ENCODE measurements at places on chromosomes 7 and 10. TPM values are rescaled to one million over a fixed set of nuclear protein-coding genes. Genes with fewer than 3 reads are reported as not detected.

DNA sequence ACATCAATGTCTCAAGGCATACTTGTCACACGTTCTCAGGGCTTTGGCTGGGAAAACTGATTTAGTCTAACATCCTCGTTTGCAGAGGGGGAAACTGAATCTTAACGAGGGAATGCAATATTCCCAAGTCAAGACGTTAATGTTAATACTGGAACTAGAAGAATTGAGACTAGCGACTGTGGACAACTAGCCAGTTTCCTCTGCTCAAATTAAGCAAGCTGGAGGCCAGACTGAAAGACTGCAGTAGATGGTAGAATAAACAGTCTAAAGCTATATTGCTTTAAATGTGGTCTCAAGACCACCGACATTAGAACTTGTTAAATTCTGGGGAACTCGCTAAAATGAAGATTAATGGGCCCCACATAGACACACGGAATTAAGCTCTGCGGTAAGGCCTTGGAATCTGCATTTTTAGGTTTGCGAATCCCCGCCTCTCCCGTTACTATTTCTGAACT lies 639 bp upstream of the TFAM start:
- peak overlapping the region; percentile 73 for H3K4me3 ChIP-seq
- peaks cover 8% of the 10 kb centered on the region for H3K4me1 ChIP-seq
- peaks cover 16% of the 10 kb centered on the region for H3K36me3 ChIP-seq
- peaks cover 3% of the 10 kb centered on the region for H3K27me3 ChIP-seq

DNA sequence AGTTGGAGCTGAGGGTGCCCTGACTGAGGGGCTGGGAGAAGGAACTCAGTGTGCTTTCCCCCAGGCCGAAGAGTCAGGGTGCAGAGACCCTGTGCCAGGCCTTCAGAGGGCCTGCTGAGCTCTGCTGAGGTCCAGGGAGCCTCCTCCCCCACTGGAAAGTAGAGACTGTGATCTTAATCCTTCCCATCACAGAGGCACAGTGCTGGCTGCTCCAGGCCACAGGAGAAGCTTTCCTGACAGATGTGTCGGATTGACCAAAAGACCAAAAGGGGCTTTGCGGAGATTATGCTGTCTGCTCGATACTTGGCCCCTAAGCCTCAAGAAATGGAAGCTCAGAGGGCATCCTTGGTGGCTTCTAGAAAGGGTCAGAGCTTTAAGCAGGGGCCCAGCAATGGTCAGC lies 32.9 kb upstream of the BTRC start:
- no peak overlapping the region for H3K27ac ChIP-seq
- H3K4me1 ChIP-seq: peaks cover 43% of the 10 kb centered on the region
- no peak overlapping the region for H3K4me3 ChIP-seq
- no peaks in the 10 kb centered on the region for H3K27me3 ChIP-seq
- H3K36me3 ChIP-seq: no peaks in the 10 kb centered on the region

GIMAP8 gene
- not detected for total RNA-seq

SDK1 gene
- 4.4 TPM for total RNA-seq

- H3K4me3 ChIP-seq: peak overlapping the region; percentile 36
- H3K36me3 ChIP-seq: no peaks in the 10 kb centered on the region
These were observed 141.6 kb upstream of the TCERG1L start for GRCh38 chr10:131452926-131453720.

CYP3A4 gene
- not detected for total RNA-seq

DNA sequence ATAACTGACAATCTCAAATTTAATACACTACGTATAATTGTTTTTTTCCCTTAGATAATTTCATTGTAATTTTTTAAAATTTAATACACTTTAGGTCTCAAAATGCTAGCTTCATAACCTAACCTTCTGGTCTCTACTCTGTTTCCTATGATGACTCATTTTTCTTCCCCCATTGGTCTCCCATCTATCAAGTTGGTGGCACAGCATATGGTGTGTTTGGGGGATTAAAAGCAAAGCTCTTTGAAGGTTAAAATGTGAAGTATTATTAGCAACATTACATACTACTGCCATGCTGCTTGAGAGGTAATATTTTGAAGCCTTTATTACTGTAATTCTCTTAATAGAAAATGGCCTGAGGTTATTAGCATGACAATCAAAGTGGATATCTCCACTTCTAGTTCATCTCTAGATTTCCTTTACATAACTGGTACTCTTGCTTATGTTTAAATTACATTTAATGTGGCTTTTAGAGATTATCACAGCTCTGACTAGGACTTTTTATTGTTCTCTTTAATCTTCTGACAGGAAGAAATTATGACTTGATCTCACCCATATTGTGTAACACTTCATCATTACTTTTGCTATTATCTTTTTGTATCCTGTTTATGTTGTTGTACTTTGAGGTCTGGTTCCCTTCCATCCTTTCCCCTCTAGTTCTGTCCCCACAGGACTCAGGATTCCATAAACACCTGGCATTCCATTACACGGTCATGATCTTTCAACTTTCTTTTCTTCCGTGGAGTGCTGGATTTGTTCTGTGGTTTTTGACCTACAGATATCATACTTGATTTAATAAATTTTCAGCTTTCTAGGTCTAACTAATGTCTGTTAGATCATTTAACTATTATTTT lies 185.1 kb downstream of the SEMA3D start:
- no peaks in the 10 kb centered on the region for H3K4me1 ChIP-seq
- no peak overlapping the region for H3K27ac ChIP-seq
- H3K36me3 ChIP-seq: no peaks in the 10 kb centered on the region
- H3K4me3 ChIP-seq: no peak overlapping the region
- no peaks in the 10 kb centered on the region for H3K27me3 ChIP-seq

GRCh38 chr7:42234736-42235135 lies 2.3 kb downstream of the GLI3 start:
- H3K27ac ChIP-seq: peak overlapping the region; percentile 34
- no peaks in the 10 kb centered on the region for H3K36me3 ChIP-seq
- peaks cover 66% of the 10 kb centered on the region for H3K4me1 ChIP-seq
- peak; percentile 21 for DNase-seq
- peak overlapping the region; percentile 99 for H3K4me3 ChIP-seq

DNA sequence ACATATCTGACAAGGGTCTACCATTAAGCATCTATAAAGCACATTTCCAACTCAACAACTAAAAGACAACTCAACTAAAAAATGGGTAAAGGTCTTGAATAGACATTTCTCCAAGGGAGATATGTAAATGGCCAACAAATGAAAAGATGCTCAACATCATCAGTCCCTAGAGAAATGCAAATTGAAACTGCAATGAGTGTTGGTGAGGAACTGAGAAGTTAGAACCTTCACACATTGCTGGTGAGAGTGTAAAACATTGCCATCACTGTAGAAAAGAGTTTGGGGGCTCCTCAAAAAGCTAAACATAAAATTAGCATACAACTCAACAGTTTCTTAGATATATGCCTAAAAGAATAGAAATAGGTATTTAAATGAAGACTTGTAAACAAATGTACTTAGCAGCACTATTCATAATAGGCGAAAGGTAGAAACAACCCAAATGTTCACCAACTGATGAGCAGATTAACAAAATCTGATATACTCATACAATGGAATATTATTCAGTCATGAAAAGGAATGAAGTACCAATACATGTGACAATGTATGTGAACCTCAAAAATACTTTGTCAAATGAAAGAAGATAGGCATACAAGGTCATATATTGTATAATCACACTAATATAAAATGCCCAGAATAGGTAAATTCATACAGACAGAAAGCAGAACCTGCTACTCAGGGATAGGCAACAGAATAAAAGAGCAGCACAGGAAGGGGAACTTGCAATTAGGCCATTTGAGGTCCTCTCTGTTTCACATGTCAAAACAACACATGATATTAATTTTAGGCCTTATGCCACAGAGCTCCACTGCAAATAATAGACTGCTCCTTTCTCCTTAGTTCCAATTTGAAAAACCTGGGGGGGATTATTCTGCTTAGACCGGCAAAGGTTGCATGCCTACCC lies 10.6 kb upstream of the LRRC72 start:
- no peaks in the 10 kb centered on the region for H3K36me3 ChIP-seq
- no peak overlapping the region for H3K27ac ChIP-seq
- no peaks in the 10 kb centered on the region for H3K4me1 ChIP-seq
- no peaks in the 10 kb centered on the region for H3K27me3 ChIP-seq
- no peak for DNase-seq

GRCh38 chr7:6306471-6306870 lies 34.0 kb upstream of the CYTH3 start:
- DNase-seq: no peak
- no peaks in the 10 kb centered on the region for H3K4me1 ChIP-seq
- H3K27me3 ChIP-seq: no peaks in the 10 kb centered on the region
- no peaks in the 10 kb centered on the region for H3K36me3 ChIP-seq
- H3K27ac ChIP-seq: no peak overlapping the region

DNA sequence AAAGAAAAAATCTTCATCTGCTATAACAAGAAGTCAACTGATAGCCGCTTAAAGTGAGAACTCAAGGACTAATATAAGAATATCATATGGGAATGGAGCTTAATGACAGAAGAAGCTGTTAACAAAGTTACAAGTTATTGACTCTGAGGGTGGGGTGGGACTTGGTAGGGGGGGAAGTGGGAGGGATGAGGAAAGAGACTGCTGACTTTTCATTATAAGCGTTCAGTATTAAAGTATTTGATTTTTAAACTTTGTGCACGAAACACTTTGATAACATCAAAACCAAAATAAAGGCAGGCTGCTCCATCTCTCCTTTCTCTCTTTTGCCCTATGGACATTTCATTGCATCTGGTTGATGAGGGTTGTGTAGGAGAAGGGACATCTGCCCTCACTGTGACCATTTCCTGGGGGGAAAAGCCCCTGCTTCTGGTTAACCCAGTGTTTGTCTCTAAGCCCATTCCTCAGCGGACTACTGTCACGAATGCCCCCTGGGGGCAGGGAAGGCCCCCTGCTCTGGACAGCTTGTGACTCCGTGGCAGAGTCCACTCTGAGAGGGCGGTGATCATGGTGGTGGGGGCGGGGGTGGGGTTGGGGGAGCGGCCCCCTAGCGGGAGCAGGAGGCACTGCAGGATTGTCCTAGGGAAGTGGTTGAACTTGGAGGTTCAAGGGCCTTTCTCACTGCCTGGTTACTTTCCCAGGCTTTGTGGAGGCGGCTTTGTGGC lies 17.4 kb downstream of the SLC13A4 start:
- H3K4me1 ChIP-seq: peaks cover 4% of the 10 kb centered on the region
- no peak overlapping the region for H3K27ac ChIP-seq
- no peaks in the 10 kb centered on the region for H3K36me3 ChIP-seq
- peak; percentile 52 for DNase-seq
- no peaks in the 10 kb centered on the region for H3K27me3 ChIP-seq

GRCh38 chr7:44867073-44867995 lies 18.0 kb downstream of the PURB start:
- no peak for DNase-seq
- no peak overlapping the region for H3K27ac ChIP-seq
- no peaks in the 10 kb centered on the region for H3K4me1 ChIP-seq

GPR26 gene
- not detected for total RNA-seq

DNA sequence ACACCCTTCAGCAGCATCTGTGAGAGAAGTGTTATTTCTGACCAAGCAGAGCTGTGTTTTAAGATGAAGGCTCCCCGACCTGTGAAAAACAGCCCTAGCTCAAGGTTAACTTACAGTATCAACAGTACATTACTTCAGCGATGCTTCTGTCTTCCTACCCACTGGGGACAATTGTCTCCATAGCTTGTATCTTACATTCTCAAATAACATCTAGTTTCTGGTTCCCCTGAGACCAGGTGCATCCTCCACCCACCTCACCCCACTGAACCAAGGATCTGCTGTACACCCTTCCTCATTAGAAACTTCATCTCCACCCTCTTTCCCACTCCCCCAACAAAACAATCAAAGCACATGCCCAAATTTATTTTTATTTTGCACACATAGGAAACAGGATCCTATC lies 102.0 kb downstream of the VOPP1 start:
- no peaks in the 10 kb centered on the region for H3K27me3 ChIP-seq
- no peak overlapping the region for H3K4me3 ChIP-seq
- H3K36me3 ChIP-seq: no peaks in the 10 kb centered on the region
- H3K27ac ChIP-seq: no peak overlapping the region
- H3K4me1 ChIP-seq: no peaks in the 10 kb centered on the region
- no peak for DNase-seq

GRCh38 chr10:13352519-13352918 lies 4.4 kb upstream of the SEPHS1 start:
- H3K4me3 ChIP-seq: no peak overlapping the region
- peaks cover 25% of the 10 kb centered on the region for H3K4me1 ChIP-seq
- peaks cover 47% of the 10 kb centered on the region for H3K27me3 ChIP-seq
- no peaks in the 10 kb centered on the region for H3K36me3 ChIP-seq
- peak; percentile 33 for DNase-seq
- no peak overlapping the region for H3K27ac ChIP-seq

DNA sequence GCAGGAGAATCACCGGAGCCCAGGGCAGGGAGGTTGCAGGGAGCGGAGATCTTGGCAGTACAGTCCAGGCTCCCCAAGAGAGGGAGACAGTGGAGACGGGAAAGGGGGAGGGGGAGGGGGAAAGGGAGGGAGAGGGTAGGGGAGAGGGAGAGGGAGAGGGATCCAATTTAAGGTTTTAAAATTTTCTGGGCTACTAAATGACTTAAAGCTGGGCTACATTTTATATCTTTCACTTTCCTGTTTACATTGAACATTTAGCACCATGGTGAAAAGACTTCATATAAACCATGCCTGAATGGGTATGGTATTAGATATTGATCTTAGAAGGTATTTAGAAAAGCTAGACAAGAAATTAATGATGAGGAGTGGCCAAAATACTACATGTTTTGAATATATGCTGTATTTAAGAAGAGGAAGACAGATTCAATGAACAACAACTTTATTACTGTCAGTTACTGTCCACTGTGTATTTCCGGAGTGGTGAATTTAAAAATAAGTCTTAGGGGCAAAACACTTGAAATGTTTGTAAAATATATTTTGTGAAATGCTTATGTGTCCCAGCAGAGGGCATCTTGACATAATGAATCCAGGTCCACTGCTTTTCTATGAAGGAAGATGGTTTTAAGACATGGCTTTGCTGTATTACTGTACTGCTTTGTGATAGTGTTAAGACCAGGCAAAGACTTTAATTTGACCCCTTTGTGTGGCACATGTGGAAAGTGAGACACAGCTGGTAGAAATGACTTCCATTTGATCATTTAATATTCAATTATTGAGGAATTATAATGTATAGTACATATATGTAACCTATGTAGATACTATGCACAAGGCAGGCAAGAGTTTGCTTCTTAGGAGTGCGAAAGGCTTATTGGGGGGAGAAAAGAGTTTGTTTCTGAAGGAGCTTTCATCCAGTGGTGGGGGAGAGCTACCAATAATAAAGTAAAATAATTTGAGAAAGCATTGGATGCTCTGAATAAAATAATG lies 52.8 kb downstream of the NRF1 start:
- no peaks in the 10 kb centered on the region for H3K27me3 ChIP-seq
- no peak overlapping the region for H3K27ac ChIP-seq
- peaks cover 4% of the 10 kb centered on the region for H3K4me1 ChIP-seq

OR2A1 gene
- total RNA-seq: not detected

- no peak for DNase-seq
- H3K36me3 ChIP-seq: no peaks in the 10 kb centered on the region
- H3K4me3 ChIP-seq: no peak overlapping the region
- H3K4me1 ChIP-seq: no peaks in the 10 kb centered on the region
These were observed 66.1 kb downstream of the AMZ1 start for GRCh38 chr7:2754086-2754485.

DNA sequence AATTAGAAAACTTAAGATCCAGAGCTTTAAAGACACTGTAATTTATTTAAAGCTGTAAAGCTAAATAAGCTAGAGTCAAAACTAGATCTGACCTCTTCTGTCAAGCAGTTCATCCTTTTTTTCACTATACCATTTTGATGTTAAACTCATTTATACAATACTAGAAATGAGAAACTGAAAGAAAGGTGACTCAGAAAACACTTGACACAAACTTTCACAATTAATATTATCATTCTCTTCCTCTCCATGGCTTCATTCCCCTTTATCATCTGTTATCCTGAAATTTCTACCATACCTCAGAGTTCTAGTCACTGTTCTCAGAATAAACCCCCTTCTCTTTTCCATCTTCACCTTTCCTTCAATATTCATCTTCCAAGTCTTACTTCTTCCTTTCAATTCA lies 1.3 kb downstream of the FIGNL1 start:
- no peak overlapping the region for H3K27ac ChIP-seq
- peaks cover 6% of the 10 kb centered on the region for H3K36me3 ChIP-seq
- DNase-seq: no peak

Data from neural progenitor cell (in vitro differentiated cells).